ENCODE measurements at places on chromosomes 5 and 9. TPM values are rescaled to one million over a fixed set of nuclear protein-coding genes. Genes with fewer than 3 reads are reported as not detected.

DNA sequence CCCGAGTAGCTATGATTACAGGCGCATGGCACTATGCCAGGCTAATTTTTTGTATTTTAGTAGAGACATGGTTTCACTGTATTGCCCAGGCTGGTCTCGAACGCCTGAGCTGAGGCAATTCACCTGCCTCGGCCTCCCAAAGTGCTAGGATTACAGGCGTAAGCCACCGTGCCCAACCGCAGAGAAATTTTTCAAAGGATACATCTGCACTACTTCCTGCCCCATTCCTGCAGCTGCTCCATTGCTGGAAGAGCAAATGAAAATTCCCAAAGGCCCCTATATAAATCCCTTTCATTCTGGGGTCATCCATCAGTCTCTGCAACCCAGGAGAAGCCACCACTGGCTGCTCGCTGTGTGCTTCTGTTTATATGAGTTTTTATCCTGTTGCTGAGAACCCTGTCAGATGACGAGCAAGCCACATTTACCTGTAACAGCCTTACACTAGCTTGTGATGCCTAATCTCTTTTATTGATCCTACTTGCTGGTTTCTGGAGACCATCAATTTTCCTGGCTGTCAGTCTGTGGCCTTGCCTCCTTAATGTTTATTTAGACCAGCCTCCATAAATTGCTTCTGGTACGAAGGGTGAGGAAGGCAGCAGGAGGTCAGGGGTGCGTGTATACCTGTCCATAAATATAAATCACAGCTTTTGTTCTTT is 925.3 kb downstream of the TLE4 start:
- no peak for DNase-seq

DNA sequence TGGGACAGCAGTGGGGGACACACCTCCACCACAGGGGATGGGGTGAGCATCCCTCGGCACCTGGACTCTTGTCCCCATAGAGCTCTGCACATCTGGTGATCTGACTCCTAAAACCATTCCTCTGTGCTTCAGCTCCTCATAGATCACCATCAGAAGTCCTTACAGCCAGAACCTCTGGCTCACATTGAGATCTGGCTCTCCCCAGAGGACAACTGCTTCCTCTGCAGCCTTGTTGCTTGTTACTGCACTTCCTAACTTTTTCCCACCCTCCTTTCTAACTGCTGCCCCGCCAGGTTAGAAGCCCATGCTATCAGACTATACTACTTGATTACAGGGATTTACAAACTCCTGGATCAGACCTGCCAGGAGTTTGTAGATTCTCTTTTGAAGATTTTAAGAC is 64.5 kb downstream of the ARSB start:
- DNase-seq = peak; percentile 36

DNA sequence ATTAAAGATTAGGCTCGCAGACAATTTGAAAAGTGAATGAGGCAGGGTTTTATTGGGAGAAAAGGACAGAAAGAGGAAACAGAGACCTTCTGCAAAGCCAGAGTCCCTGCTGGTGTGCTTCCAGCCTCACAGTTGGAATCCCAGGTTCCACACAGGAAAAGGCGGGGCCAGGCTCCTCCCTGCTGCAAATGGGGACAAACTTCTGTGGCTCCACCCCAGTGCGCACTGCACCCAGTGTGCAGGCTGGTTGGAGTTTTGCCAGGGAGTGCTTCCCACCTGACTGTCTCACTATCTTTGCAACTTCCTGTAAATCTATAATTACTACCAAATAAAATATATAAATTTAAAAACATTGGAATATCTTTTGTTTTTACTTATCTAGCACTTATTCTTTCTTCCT is 386.0 kb upstream of the GRIN3A start:
- no peak for DNase-seq

DNA sequence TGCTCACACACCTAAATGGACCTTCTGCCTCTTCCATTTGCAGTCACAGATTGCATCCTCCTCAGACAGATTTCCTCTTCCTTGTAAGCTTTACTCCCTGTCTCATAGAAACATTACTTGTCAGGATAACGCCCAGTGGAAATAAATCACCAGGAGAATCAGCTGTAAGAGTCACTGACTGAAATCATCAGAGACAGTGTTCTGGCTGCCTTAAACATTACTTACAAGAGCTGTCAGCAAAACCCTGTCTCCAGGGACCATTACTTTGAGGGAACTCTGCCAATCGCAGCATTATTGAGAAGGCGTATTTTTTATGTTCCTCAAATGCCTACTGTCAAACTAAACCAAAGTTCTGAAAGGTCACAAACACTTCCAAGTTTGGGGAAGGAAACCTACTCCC is 5.9 kb downstream of the DPYSL3 start:
- DNase-seq = peak; percentile 84

DNA sequence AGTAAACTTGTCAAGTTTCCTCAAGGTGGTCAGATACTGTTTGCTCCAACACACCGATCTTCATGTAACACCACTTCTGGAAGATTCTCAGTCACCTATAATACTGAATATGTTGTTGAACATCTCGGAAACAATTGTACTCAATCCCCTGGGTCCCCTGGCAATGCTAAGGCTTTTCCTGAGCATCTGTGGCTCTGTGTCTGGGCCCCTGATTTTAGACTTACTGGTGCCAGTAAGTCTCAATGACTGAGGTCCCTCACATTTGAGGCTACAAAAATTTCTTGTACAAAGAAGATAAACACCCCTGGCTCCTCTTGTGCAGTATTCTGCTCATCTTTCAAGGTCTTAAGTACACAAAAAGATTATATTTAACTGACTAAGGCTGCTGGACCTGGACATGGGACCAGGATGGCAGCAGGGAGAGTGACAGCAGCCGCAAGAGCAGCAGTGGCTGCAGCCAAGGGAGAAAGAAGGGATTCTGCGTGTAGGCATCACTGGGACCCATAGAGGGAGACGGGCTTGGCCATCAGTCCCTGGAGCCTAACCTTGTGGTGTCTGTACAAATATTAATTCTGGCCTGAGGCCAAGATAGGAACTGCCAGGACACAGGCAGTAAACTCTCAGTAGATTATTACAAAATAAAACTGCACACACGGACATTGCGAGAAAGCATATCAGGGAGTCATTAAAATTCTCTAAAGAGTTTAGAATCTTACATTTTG is 49.0 kb upstream of the TNPO1 start:
- no peak for DNase-seq

DNA sequence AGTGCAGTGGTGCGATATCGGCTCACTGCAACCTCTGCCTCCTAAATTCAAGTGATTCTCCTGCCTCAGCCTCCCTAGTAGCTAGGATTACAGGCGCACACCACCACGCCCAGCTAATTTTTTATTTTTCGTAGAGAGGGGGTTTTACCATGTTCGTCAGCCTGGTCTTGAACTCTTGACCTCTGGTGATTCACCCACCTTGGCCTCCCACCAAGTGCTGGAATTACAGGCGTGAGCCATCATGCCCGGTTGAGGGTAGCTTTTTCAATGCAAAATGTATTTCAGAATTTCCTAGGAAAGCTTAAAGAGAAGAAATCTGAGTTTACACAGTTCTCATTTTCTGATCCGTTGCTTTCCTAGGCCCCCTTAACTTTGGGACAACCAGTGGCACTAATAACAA is 15.7 kb downstream of the BDP1 start:
- peak; percentile 66 for DNase-seq

DNA sequence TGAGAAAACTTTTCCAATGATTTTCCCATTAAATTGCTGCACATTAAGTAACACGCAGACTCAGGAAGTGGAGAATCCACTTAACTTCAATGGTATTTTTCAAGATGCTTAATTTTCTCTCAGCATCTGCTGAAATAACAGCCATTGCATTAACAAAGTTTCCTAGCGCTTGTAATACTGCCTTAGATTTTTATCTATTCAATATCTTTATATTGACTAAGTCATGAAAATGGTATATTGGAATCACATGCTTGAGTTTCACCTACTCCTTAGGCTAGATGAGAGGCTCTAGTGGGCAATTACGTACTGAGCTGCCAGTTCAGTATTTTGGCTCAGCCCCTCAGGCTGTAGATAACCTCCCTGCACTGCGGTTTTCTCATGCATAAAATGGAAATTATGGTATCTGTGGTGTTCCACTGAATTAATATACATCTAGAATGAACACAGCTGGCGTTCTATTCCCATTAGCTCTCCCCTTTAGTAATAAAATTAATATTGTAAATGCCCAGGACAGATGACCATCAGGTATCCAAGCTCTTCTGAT is 112.9 kb downstream of the MTX3 start:
- no peak for DNase-seq

KIF4B gene
- 0.40 TPM for total RNA-seq
